ENCODE measurements at places on chromosomes 7 and 10.

- no peak for DNase-seq
Measured at GRCh38 chr7:90232430-90232829, 12.5 kb upstream of the CFAP69 start.

- DNase-seq = no peak
Measured at GRCh38 chr7:131619336-131620305, 63.2 kb upstream of the PODXL start.

DNA sequence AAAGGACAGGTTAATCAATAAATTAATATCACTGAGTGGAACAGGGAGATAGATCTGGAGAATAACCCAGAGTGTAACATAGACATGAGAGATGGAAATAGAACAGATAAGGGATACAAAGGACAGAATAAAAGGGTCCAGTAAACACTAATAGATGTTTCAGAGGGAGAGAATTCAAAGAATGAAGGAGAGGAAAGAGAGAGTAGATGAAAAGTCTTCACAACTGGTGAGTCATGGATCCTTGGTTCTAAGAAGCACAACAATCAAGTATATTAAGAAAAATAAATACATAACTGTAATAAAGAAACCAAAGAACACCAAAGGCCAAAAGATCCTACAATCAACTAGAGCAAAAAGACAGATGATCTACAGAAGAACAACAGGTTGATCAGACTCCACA, 66.3 kb downstream of the BEND7 start:
- no peak for DNase-seq

- DNase-seq = peak; percentile 19
Measured at GRCh38 chr10:33460505-33461294, 126.2 kb upstream of the NRP1 start.

DNA sequence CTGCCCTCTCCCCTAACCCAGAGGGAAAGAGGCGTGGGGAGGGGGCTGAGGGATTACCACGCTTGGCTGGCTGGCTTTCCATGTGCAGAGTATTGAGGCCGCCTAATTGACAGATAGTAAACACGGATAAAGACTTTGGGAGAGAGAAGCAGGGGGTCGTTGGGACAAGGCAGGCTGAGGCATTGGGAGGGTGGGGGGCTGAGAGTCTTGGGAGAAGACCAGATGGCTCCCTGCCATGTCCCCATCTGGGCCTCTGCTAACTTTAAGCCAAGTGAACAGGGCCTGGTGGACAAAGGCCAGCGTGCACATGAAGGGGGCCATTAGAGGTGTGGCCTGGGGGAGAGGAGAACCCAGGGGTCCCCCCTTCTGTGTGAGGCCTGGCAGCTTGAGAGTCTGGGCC, 55.4 kb upstream of the MXI1 start:
- DNase-seq = no peak

DNA sequence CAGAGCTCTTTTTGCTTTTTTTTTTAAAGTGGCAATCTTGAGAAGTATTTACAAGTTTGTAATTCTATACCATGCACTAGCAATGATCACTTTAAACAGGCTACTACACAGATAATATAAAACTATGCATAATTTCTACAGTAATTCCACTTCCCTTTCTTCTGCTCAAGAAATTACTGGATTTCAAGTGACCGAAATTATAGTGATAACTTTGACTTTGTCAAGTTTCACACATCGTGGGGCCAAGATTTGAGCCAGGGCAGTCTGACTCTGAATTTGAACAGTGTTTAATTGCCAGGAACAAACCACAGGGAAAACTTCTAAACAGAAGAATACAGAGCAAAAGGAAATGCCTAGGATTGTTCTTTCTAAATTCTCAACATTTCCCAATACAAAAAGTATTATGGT, 288.3 kb upstream of the MKLN1 start:
- DNase-seq = no peak

GRCh38 chr7:132895231-132895630, 186.7 kb downstream of the CHCHD3 start:
- DNase-seq = no peak

GRCh38 chr7:139627831-139628230, 104.3 kb downstream of the CLEC2L start:
- DNase-seq = no peak

- DNase-seq = no peak
Measured at GRCh38 chr10:77922566-77923179, 3.9 kb downstream of the DLG5 start.

DNA sequence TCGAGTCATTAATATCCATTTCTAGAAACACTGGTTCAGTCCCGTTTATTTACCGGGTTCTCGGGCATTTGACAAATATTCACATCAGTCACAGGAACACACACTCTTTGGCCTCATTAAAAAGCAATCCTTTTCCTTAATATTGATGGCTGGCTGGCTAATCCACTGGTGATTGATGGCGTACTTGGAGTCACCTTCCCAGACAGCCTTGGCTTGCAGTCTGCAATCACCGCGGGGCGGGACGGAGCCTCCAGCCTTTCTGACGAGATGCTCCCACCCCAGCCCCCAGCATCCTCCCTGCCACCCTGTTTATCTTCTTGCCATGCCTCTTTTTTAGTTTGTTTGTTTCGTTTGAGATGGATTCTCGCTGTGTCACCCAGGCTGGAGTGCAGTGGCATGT, 36.6 kb downstream of the SRRM3 start:
- no peak for DNase-seq

DNA sequence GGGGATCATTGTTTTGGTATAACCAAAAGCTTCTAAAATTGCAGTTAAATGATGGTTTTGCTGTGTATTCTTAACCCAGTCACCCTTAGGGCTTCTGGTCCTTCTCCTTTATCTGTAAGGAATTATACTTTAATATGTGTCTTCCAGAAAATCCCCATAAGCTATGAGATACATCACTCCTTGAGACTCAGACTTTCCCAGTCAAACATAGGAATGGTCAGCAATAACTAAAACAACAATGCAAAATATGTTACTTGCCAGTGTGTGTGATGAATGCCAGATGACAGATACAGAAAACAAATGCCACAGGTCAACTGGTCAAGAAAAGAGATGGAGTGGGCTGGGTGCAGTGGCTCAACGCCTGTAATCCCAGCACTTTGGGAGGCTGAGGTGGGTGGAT, 10.1 kb downstream of the ADD3 start:
- no peak for DNase-seq

GRCh38 chr10:129704786-129705525, 237.9 kb downstream of the MGMT start:
- no peak for DNase-seq

DNA sequence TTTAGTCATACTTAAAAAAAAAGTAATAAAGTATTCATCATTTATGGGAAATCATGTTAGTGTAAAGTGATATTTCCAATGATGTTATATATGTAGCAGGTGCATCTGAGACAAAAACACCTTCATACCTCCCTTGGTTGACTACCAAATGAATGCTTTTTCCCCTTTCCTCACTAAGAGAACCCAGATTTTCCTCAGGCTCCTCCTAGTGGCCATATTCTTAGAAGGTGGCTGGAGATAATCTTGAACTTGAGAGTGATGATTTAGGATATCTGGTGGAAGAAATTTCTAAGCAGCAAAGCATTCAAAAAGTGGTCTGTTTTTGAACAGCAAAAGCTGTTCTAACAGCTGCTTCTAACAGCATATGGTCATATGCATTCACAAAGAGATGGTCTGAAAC, 16.8 kb upstream of the DNAH11 start:
- DNase-seq = peak; percentile 11

GRCh38 chr7:13551503-13551902, 438.0 kb downstream of the ETV1 start:
- DNase-seq = no peak

DNA sequence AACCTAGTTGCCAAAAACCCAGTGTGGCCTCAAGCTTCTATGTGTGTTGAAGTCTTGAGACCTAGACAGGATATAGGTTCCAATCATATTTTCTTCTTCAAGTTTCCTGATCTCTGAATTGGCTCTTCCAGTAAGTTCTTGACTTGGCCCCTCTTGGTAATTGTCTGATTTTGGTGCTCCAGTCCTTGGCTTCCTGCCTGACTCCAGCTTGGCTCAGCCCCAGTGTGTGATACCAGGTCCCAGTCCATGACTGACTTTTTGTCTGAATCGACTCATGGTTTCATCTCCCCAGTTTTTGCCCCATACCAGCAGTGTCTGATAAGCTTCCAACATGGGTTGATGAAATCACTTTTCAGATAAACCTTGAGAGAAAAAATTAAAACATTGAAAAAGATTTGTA, 72.3 kb downstream of the FAS start:
- no peak for DNase-seq

DNA sequence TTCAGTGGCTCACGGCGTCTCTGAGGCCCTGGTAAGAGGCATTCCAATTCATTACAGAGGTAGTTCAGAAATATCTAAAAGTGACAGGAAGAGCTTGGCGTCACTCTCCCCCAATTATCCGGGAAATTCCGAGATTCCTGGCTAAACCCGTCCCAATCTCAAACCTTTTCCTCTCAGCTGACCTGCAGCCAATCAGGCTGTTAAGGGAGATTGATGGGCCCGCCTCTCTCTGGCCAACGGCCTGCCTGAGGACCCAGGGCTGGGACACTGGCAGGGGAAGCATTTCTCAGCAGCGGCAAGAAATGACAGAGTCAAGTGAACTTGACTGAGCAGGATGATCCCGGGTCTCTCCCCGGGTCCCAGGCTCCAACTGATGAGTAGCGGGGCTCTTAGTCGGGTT, 72.3 kb downstream of the EBF3 start:
- no peak for DNase-seq

DNA sequence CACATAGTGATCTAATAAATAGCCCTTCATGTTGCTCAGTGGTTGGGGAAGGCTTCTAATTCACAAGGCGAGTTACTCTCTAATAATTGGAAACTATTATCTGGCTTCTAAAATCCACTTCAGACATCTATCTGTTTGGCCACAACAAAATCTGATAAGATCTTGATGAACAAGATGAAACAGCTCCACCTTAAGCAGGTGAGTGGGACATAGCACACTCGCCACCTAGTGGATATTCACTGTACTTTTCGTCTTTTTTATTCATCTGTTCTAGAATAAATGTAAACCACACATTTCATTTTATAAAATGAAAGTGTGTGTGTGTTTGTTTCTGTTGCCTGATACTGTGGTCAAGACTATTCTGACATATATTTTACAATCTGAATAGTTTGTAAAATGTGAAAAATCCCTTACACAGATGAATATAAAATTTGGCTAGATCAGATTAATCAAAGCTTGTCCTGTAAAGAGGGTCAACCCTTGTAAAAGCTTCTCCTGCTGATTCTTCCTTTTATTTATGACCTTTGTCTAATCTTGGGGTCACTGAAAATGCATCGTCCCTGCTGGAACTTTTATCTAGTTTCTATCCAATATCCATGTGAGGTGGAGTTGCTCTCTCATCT, 26.5 kb upstream of the CNTNAP2 start:
- DNase-seq = peak; percentile 43

DNA sequence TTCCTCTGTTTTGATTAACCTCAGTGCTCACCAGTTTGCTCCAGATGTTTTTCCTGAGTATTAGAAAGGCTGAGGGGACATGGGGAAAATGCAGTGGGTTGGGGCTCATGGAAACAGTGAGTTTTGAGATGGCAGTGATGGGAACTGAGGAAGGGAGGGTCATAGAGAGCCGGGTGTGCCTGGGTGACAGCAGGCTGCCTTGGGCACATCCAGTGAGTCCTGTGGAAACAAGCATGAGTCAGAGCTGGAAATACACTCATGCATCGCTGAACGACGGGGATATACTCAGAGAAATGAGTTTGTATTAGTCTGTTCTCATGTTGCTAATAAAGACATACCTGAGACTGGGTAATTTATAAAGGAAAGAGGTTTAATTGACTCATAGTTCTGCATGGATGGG, 202.2 kb downstream of the TMEM178B start:
- DNase-seq = no peak

- no peak for DNase-seq
Measured at GRCh38 chr7:138712652-138713051, 11.5 kb upstream of the SVOPL start.

- DNase-seq = no peak
Measured at GRCh38 chr10:75334720-75335119, 66.8 kb downstream of the ZNF503 start.

- peak; percentile 50 for DNase-seq
Measured at GRCh38 chr10:14751014-14751896, 23.4 kb downstream of the FAM107B start.

DNA sequence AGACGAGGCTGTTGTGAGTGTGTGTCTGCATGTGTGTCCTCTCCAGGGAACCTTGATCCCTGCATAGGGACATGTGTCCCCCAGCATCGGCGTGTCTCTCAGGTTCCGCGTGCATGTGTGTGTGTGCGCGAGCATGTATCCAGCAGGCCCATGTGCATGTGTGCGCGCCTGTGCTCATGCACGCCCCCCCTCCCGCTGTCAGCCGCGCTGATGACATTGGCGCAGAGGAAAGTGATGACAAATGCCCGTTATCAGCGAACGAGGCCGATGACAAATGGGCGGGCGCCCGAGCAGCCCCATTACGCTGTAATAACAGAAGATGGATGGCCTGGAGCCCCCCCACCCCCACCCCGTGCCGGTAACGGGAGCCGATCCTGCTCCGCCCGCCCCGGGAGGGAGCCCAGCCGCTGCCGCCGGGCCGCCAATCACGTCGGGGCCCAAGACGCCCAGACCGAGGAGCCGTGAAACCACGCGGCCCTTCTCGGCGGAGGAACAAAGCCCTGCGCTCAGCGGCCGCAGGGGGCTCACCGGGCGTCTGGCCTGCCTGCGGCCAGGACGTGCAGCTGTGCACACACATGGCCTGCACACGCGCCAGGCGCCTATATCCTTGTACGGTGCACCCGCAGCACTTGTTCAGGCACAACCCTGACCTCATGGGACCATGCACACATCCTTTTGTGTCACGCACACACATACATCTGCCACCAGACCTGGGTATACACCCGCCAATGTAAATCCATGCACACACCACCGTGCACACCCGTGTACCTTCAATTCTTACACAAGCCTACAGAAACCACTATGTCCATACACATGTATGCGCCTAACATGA, 21.5 kb downstream of the POLL start:
- DNase-seq = no peak

DNA sequence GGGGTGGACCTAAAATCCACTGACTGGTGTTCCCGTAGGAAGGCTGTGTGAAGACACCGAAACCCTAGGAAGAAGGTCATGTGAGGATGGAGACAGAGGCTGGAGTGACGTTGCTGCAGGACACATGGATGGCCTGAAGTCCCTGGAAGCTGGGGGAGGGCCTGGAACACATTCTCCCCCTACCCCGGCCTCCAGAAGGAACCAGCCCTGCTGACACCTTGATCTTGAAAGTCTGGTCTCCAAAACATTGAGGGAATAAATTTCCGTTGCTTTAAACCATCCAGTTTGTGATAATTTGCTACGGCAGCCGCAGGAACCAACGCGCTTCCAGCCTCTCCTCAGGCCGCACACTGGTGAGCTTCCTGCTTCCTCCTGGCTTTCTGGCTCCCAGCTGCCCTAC, 288.2 kb downstream of the GLRX3 start:
- DNase-seq = no peak

DNA sequence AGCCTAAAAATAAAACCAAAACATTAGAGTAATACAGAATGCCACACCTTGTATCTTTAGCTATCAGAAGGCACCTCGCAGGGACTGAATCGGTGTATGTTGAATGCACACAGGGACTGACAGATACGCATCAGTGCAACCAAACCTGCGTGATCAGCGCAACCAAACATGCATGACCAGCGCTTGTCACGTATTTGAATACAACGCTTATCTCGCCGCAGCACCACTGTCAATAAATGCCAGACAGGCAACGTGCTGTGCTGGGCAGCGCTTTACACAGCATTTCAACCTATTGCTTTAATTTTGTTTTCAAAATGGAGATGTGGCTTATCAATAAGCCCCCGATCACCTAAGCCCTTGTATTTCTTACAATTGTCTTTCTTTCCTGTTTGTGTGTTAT, 242.4 kb downstream of the SFMBT2 start:
- DNase-seq = no peak

- no peak for DNase-seq
Measured at GRCh38 chr7:151312356-151312755, 29.3 kb upstream of the NUB1 start.

- no peak for DNase-seq
Measured at GRCh38 chr10:123942114-123942861, 50.7 kb upstream of the CPXM2 start.

All from pons (tissue), 1 donor.